ENCODE measurements at places on chromosomes 4 and X. TPM values are rescaled to one million over a fixed set of nuclear protein-coding genes. Genes with fewer than 3 reads are reported as not detected.

DNA sequence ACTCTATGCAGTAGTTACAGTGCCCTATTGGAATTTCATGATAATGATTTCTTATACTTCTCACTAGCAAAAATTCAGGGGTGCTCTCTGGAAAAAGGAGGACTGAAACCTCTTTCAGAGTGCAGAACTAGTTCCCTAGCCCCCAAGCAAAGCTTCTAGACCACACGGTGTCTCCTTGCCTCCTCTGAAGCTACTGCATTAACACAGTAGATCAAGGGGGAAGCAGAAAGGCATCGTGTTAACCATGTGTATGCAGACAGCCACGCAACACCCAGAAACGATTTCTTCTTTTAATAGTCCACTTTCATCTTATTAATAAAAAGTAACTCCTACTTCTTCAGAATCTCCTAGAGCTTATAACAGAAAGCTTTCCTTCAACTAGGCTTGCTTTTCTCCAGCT is 44.7 kb downstream of the MAML3 start:
- DNase-seq: no peak

DNA sequence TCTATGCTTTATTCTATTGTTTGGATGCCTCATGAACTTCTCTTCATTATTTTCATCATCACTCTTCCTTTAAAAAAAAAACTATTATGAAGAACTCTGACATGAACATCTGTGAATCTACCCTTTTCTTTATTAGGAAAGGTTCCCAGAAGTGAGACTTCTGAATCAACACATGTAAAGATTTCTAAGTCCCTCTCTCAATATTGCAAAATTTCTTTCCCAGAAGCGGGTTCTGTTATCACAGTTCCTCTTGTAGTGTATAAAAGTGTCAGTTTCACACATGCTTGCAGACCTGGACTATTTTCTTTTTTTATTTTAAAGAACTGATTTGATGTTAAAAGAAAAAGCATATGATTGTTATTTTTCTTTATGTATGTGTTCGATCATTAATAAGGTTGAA is 330.8 kb upstream of the KLF3 start:
- DNase-seq: no peak

DNA sequence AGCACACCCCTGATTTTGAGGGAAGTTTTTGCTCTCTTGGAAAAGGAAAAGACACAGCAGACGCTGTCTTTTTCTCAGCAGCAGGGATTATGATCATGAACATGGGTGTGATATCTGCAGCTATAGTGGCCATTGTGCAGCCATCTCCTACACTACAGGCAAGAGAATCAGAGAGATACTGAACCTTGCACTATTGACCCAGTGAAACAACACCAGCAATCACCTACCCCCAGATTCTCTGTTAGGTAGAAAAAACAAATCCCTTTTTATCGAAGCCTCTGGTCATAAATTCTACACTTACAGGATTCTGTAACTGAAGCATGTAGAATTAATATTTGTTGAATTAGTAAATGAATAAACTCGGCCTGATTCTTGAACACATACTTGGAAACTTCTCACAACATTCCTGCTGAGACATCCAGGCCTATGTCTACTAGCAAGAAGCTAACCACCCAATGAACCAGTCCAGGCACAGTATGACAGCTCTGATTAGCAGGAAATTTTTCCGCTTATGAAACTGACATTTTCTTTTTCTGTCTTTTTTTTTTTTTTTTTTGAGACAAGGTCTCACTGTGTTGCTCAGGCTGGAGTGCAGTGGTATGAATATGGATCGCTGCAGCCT is 5.0 kb upstream of the AFAP1 start:
- no peak for DNase-seq

PPP4R3C gene
- not detected for total RNA-seq

SLC26A1 gene
- total RNA-seq: 0.13 TPM

All from H9 (cell line).